Esophagus squamous epithelium (tissue), 5 donors: ENCODE measurements at places on chromosomes 11 and 22. TPM values are rescaled to one million over a fixed set of nuclear protein-coding genes. Genes with fewer than 3 reads are reported as not detected.

- DNase-seq = no peak
Measured at GRCh38 chr11:86043765-86044503, 24.9 kb downstream of the PICALM start.

GRCh38 chr11:23644443-23644842 is 784.2 kb upstream of the CCDC179 start:
- DNase-seq = no peak

- DNase-seq = peak; percentile 89
Measured at GRCh38 chr11:47407746-47408590, at the start of gene SLC39A13. SLC39A13 (plus strand) TSS chr11:47408590; CDS start chr11:47410095, 1,505 bp downstream.

DNA sequence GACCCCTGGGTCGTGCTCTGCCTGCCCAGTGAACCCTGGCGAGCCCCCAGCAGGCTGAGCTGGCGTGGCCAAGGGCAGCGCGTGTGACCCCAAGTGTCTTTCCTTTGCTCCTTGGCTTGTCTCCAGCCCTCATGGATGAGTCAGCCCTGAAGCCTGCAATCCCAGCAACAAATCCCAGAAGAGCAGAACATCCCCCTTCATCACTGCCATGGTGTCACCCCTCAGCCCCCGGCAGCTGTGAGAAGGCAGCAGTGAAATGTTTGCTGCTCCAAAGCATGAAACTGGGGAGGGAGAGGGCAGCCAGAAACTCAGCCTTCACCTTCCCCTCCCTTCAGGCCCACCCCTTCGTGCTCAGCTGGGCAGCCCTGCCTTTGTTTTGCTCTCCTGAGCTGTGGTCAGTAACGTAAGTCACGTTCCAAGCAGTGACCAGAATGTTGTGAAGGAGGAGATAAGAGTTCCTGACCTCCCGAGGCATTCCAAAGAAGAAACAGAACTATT is 29.8 kb downstream of the ADAMTS15 start:
- no peak for DNase-seq

The CDC42EP1 gene
- 40.6 TPM for total RNA-seq
